Vagina (tissue), 2 donors: ENCODE measurements at places on chromosomes 2 and 18. TPM values are rescaled to one million over a fixed set of nuclear protein-coding genes. Genes with fewer than 3 reads are reported as not detected.
A peak's percentile ranks its signal among the peaks of the same experiment; 100 is the strongest.

GRCh38 chr2:65053199-65053598 is 3.0 kb upstream of the CEP68 start:
- no peak for DNase-seq

GRCh38 chr18:46426021-46426678 is 230.9 kb downstream of the LOXHD1 start:
- DNase-seq, result peak; percentile 62

DNA sequence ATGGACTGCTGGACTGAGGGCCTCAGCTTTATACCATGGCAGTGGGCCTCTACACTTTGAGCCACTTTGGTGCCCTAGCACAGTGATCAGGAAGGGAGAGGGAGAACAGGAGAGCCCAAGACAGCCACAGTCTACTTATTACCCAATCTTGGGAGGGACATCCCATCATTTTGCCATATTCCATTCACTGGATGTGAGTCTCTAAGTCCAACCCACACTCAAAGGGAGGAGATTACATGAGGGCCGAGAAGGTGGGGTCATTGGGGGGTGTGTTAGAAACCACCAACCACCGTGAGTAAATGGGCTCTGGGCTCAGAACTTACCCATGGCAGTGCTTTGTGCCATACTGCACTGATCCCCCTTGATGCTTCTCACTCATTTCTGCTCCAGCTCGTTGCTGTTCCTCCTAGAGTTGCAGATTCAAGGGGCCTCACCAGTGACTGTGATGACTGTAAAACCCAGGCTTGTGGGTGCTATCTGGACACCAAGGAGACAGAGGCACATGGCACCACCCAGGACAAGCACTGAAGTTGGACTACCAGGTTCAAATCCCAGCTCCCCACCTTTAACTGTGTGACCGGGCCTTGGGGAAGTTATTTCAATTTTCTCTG is 97.6 kb upstream of the RAB6C start:
- DNase-seq, result peak; percentile 62

- no peak for DNase-seq
Observed at GRCh38 chr2:178830451-178830850, 23.2 kb upstream of the TTN start.

DNA sequence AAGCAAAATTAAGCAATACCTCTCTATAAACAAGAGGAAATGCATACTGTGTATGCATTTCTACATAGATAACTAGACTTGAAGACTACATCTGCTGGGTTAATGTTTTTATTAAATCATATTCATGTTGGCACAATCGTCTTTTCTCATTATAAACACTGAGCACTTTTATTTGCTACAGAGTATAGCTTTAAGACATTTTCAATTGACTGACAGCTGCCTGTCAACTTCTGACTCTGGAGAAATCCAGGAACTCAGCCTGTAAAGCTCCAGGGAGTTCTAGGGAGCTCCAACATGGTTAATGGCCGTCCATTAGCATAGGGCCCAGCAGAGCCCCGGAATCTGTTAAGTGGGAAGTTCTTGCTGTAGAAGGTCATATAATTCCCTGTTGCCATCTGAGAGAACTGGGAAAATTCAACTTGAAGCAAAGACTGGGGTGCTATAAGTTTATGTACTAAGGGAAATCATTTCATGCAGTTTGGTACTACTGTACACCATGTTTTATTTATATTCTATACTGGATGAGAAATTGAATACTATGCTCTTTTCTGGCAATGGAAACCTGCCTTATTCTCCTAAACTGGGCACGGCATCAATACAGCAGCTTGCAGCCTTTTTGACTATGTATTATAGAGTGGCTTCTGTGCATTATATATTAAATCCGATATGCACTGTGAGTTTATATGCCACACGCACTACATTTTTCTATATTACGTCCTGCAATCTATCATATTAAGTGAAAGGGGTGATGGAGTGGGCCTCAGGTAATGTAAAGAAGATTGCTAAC is 243.5 kb upstream of the ZNF521 start:
- no peak for DNase-seq

DNA sequence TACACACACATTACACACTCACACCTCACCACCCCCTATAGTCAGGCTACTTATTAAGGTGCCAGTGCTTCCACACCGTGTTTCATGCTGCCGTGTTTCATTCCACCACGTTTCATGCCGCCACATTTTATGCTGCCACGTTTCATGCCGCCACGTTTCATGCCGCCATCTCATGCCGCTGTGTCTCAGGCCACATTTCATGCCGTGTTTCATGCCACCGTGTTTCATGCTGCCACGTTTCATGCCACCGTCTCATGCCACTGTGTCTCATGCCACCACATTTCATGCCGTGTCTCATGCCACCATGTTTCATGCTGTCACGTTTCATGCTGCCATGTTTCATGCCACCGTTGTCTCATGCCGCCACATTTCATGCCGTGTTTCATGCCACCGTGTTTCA is 65.1 kb downstream of the MBOAT2 start:
- no peak for DNase-seq

MAP2 gene
- total RNA-seq, result 15.5 TPM

DNA sequence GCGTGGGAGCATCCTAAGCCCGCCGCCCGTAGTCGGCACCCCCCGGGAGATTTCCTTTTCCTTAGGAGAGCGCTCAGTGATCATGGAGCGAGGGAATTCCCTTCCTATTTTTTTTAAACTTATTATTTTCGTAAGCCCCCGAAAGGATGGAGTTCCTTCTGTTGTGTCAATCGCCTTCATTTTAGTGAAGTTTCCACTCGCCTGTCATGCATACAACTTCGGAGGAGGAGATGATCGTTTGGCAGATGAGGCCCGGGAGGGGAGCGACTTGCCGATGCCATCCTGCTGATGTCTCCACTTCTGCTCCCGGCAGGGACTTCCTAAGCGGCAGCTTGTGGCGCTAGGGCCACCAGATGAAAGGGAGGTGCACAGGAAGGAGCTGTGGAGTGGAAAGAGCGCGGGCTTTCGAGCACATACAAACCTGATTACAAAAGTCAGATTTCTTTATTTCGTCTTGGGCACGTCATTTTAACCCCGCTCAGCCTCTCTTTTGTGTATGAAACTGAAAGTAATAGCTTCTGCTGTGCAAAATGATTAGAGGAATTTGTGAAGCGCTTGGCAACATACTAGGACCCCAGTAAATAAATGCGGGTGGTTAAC is at the start of gene ADGRF3:
Gene ADGRF3, minus strand, starts transcription at position 336 of the 600 bp plus-strand sequence. CDS start 555 bp downstream, outside the sequence.
- peak; percentile 92 for DNase-seq

- no peak for DNase-seq
Observed at GRCh38 chr18:22538426-22538825, 120.7 kb upstream of the CTAGE1 start.

DNA sequence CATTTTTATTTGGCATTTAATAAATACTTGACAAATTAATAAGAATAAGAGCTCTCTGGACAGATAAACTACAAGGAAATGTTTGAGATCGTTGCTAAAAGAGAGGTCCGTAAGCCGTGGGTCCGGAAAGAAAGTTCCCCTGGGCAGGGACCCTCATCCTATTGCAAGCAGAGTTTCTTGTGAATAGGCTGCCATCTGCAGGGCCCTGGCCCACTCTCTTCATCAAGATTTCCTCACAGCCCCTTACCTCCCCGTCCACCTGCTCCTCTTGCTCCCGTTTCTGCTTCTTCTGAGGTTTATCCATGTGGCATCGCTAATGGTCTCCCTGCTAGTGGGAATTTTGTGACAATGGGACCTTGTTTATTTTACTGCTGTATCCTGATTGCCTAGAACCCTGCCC is 30.1 kb upstream of the MC5R start:
- DNase-seq, result no peak

LAPTM4A gene
- total RNA-seq, result 172 TPM

DNA sequence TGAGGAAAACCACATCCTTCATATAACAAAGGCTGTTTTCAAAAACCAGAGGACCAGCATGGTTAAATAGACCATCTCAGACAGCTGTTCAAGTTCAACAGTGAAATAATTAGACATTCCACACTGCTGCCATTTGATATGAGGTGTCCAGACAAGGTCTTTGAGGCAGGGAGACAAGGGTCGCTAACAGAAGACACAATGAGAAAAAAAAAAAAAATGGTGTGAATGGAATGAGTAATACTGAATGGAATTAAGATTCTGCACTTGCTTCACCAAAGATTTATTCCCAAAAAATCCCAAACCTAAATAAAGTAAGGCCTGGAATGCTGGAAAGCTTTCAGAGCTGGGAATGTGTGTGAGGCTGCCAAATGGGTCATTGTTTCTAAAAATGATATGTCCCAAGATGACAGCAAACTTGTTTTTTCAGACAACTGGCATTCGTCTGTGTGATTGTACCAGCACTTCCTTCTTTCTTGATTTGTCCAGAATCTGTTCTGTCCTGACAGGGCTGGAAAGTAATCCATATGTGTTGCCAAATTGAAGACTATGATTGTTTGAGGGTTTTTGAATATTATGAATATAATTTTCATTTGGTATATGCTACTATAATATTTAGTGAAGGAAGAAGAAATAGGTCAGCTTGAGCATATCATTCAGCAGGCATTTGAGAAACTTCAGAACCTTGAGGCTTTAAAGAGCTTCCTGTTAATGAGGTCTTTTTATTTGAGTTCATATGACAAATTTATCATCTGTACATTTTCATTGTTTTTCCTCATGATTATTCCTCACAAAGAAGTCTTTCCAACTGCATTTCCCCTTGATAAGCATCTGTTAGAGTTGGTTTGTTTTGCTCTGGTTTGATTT is 85.2 kb upstream of the ITGA4 start:
- DNase-seq, result no peak

DNA sequence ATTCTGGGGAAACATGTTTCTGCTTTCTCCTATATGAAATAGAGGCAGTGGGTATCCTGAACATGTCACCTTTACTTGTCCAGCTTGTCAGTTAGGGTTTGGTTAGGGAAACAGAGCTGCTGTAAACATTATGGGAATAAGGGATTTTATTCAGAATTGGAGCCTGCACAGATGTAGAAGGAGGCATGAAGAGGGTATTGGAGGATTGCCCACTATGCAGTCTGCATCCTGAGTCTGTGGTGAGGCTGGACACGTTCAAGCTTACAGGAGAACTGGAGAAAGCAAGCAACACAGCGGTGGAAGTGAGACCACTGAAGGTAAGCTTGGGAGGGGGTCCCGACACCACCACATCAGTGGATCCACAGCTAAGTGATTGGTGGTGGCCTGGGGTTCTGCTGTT is 443.0 kb upstream of the TNP1 start:
- DNase-seq, result no peak

PMAIP1 gene
- 7.4 TPM for total RNA-seq

GRCh38 chr2:209564816-209565215 is 141.0 kb downstream of the MAP2 start:
- no peak for DNase-seq

DNA sequence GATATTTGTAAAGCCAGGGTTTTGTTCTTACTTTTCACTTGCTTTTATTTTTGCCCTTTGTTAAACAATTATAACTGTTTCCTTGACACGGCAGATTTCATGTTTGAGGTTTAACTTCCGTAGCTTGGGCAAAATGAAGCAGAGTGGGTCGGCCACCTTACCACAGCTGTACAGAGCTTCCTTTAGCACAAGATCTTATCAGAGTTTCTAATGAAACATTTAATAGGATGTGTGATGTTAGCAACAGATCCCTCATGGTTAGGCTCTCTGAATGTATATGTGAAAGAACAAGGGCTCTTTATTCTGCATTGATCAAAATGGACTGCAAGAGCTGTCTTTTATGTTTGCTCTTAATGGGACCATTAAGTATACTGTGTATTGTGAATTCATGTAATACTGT is 22.3 kb downstream of the RNF125 start:
- no peak for DNase-seq

- no peak for DNase-seq
Observed at GRCh38 chr2:15945909-15946705, 5.8 kb downstream of the MYCN start.

- no peak for DNase-seq
Observed at GRCh38 chr2:222869252-222869560, 8.4 kb downstream of the ACSL3 start.

SF3B6 gene
- 82.3 TPM for total RNA-seq

TUBB8B gene
- total RNA-seq, result 1.7 TPM

GRCh38 chr18:9283791-9284190 is 50.8 kb upstream of the TWSG1 start:
- DNase-seq, result no peak

- DNase-seq, result no peak
Observed at GRCh38 chr2:16871411-16871810, 205.8 kb upstream of the CYRIA start.

DNA sequence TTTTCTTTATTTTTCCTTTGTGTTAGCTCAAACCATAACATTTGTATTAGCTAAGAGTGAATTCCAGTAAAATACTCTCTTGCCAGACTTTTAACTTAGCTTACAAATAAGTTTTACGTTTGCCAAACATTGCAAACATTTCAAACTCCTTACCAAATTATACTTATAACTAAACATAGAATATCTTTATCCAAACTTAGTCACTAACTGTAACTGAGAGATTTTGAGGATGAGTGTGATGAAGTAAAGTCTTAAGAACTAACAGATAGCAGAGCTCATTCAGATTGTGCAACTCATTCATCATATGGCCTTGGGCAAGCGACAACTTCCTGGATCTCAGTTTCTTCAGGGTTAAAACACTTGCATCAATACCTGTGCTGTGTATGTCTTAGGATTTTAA is 533.7 kb downstream of the TDRD15 start:
- DNase-seq, result no peak

PTPRN gene
- 7.6 TPM for total RNA-seq

DNA sequence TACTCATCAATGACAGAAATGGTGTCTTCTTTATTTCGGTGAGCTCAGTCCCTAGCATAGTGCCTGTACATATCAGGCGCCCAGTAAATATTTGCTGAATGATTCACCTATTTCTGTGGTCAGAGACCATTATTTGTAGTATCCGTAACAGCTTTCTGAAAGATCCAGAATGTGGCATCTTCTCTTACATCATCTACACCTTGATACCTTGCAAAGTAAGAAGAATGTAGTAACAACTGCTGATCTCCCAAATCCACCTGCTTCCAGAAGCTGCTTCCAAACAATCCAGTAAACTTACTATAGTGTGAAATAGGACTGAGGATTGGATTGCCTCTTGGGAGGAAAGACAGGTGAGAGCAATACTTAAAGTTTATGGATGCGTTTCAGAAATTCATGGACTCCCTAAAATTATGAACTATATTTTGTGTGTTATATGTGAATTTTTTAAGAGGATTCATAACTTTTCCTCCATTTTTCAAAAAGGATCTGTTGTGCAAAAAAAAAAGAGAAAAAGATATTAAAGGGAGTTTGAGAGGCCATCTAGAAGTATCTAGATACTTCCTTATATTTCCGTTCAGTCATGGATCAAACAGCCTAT is 945 bp upstream of the ASXL2 start:
- DNase-seq, result no peak

KATNAL2 gene
- total RNA-seq, result 5.2 TPM

- no peak for DNase-seq
Observed at GRCh38 chr2:45616658-45617411, 5.8 kb upstream of the SRBD1 start.

DNA sequence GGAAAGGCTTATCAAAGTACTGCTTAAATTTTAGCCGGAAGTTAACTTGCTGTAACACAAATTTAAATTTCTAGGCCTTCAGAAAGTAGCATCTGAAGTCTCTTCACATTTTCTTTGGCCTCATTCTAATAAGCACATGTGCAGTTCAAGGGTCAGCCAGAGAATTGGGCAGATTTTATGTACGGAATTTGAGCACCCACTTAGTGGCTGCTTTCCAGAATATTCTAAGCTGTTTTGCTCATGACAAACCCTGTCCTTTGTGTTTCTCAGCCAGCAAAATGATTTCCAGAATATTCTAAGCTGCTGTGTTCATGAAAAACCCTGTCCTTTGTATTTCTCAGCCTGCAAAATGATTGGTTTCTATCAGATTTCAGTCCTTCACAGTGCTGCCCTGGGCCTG is 225.0 kb upstream of the DOK6 start:
- no peak for DNase-seq

GRCh38 chr18:70582981-70583380 is 294.1 kb downstream of the SOCS6 start:
- no peak for DNase-seq

SCN9A gene
- total RNA-seq, result 4.9 TPM
